ENCODE measurements at places on chromosomes 7 and 10.

DNA sequence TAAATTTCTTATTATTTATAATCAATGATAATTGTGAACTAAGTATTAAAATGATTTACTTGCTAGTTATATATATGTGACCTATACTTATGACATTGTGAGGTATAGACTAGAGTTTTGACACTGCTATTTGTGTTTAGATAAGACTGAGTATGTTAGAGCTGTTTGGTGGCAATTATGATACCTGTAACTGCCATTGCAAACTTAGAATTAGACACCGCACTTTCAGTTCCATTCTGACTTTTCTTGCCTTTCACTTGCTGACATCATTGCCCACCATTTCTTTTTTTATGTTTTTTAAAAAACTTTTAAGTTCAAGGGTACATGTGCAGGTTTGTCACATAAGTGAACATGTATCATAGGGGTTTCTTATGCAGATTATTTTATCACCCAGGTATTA lies 214.5 kb downstream of the MBL2 start:
- no peak for DNase-seq

GRCh38 chr10:110735620-110736027 lies 91.5 kb downstream of the RBM20 start:
- DNase-seq = no peak

DNA sequence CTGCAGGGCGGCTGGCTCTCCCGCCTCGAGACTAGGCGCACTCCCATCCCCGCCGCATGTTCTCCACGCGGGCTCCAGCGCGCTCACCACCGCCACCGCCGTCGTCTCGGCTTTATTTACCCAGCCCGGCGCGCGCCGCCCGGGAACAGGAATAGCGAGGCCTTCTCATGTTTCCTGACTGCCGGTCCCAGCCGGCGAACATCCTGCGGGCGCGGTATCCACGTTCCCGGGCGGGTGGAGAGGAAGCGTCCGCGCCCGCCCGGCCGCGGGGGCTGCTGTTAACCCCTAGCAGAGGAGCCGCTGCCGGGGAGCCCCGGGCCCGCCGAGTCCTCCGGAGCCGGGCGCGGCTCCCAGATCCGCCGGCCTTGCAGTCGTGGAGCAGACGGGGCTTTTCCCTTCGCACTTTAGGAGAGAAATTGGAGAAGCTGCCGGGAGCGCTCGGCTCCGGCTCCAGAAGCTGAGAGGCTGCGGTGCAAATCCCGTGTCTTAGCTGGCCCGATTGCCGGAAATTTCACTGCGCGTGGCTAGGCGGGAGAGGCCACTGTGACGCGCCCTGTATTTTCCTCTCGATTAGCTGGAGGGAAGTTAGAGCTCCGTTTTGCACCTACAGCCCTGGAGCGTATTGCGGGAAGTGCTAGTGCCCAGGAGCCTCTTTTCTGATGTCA lies at the start of gene MKX:
Gene MKX, minus strand, starts transcription at position 88 of the 665 bp plus-strand sequence. CDS start 2,404 bp downstream, outside the sequence.
- DNase-seq = peak; percentile 51

- DNase-seq = no peak
These were observed 472.8 kb upstream of the STEAP1 start for GRCh38 chr7:89681448-89681847.

GRCh38 chr10:33336582-33337325 lies 2.3 kb upstream of the NRP1 start:
- no peak for DNase-seq

DNA sequence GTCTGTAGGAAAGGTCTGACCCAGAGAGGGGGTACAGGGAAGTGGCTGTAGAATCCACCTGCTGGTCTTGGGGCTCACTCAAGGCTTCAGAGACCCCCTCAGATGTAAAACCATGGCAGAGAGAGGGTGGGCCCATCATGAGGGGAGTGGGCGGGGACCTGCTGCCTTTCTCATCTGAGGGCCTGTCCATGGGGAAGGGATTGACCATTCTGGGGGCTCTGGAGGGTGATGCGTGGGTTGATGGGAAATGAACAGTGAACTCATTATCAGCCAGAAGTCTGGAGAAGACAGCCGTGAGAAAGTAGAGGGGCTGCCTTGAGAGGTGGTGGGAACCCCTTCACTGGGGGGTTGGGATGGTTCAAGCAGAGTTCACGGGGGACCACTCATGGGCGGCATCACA lies 66.8 kb downstream of the MINDY4 start:
- no peak for DNase-seq
